Anterior cingulate cortex (tissue), 58 donors: ENCODE measurements at places on chromosomes 3 and 15.
A peak's percentile ranks its signal among the peaks of the same experiment; 100 is the strongest.

GRCh38 chr3:45066109-45066801, 40.2 kb downstream of the CLEC3B start:
- DNase-seq = no peak

- DNase-seq = no peak
Observed at GRCh38 chr3:59878038-59878427, 828.2 kb upstream of the CFAP20DC start.

DNA sequence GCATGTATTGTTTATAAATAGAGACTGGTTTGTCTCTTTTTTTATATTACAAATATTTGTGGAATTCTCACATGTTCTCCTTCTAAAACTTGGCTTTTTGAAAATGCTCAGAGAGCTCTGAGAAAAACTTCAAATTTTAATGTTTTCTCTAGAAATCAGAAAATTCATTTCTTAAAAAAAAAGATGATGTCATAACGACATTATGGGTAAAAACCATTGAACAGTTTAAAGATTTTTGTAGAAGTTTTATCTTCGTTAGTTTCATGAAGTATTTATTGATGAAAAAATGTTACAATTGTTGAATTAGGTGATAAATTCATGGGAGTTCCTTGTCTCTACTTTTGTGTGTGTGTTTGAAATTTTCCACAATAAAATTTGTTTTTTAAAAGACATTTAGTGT, 81.3 kb downstream of the SATB1 start:
- no peak for DNase-seq

- no peak for DNase-seq
Observed at GRCh38 chr15:94522125-94522524, 290.8 kb downstream of the MCTP2 start.

- DNase-seq = no peak
Observed at GRCh38 chr3:107425033-107425432, 47.8 kb downstream of the CCDC54 start.

DNA sequence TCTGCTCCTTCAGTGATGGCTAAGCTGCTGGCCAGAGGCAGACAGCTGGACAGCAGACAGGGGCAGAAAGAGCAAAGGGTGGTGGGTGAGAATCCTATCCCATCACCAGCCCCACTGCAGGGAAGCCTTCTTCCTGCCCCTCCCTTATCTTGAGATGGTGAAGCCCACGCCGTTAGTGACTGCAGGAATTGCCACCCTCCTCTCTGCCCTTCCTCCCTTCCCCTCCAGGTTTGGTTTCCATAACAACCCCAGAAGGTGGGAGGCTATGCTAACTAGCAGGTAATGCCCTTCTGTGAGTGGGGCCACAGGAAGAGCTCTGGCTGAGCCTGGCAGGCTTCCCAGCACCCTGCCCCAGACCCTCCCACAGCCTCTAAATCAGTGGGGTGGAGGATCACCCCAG, 32.8 kb downstream of the SCN5A start:
- DNase-seq = no peak

- no peak for DNase-seq
Observed at GRCh38 chr3:153746211-153746610, 375.0 kb upstream of the ARHGEF26 start.

DNA sequence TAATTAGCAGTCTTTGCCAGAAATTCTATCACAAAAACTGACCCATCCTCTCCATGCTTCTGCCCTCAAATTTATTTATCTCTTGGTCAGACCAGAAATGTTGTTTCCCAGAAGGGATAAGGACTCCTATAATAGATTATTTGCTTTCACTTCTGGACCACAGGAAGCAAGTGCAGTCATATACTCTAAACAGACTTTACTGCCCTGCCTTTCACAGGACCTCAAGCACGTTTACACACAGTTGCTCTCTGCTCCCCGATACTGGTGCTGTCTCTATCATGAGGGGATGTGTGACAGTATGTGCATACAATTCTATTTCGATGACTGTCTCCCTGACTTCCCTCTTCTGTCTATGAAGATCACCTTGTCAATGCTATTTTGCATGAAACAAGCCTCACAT, 205.5 kb upstream of the TGFBR2 start:
- DNase-seq = no peak

DNA sequence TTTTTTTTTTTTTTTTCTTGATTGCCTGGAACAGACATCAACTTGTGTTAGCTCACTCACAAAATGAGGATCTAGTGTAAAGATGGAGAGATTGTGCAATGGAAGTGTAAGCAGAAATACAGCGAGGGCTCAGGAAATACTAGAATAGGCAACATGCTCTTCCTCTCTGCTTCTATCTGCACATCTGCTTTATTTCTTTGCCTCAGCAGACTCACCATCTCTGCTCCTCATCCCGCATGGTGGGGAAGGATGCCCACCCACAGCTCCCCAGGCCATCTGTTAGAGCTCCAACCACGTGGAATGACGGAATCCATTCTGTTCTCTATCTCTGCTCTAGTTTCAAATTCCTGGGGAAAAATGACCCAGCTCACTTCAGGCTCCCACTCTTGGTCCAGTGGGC, 128.0 kb upstream of the ADAMTS9 start:
- DNase-seq = peak; percentile 5

DNA sequence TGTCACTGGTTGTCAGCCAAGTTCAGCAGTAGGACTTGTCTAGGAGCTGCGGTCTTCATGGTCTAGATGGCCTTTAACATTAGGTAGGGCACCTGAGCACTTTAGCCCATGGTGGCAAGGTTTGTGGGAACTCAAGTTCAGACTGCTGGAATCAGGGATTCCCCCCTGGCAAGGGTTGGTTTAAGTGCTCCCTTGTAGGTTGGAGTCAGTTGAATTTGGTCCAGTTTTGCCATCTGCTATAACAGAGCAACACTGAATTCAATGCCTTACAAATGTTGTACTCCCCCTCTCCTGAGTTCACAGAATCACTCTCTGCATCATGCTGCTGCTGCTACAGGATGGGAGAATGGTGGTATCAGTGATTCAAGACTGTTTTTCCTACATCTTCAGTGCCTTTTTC, 509.3 kb downstream of the VGLL3 start:
- no peak for DNase-seq

- no peak for DNase-seq
Observed at GRCh38 chr3:138624518-138624917, 15.9 kb downstream of the FAIM start.

GRCh38 chr3:160084998-160085397, 96.4 kb downstream of the IL12A start:
- no peak for DNase-seq

DNA sequence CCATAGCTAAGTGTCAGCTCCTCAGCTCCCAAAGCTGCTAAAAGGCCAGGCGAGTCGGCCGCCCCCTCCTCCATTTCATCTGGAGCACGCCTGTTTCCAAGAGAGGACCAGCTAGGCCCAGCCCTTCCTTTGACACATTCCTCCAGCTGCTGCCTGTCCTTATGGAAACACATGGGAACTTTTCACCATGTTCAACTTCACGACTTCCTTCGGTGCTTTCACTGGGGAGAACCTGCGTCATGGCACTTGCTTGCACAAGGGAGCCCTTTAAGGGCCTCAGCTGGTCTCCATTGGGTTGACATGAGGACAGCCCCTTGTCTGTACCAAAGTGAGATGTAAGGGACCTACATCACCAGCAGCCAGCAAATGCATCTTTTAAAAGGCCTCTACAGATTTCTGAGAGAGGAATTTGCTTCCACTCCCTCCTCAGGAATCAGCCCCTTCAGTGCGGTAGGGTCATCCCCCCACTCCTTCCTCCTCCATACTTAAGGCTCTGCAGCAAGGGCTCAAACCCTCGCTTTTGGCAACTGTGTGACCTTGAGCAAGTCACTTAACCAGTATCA, 2.1 kb downstream of the MAGI1 start:
- no peak for DNase-seq

- peak; percentile 50 for DNase-seq
Observed at GRCh38 chr3:65811086-65811761, 227.5 kb downstream of the MAGI1 start.

DNA sequence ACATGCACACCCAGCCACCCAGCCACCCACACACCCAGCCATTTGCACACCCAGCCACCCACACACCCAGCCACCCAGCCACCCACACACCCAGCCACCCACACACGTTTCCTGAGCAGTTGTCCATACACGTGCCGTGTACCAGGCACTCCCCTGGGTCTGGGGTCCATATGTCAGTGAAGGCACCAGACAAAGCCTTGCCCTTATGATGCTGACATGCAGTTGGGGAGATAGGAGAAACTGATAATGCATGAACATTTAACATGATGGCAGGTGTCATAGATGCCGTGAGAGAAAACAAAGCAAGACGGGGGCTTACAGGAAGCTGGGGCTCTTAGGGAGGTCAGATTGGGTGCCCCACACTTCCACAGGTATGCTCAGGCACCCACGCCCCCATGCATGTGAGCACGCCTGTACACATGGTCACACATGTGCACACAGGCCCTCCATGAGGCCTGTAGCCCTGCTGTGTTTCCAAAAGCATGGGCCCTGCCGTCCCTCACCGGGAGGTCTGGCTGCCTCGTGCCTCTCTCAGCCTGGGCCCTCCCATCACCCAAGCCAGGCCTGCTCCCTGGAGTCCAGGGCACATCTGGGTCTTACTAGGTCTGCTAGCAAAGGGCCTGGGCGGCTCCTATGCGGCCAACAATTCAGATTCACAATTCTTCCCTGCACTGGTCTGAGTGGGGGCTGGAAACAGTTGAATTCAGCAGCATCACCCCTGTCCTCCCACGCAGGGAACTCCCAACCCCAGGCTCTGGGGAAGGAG, 3.6 kb upstream of the DNAJB8 start:
- no peak for DNase-seq

- DNase-seq = no peak
Observed at GRCh38 chr3:150764566-150764965, 1.6 kb upstream of the SIAH2 start.

DNA sequence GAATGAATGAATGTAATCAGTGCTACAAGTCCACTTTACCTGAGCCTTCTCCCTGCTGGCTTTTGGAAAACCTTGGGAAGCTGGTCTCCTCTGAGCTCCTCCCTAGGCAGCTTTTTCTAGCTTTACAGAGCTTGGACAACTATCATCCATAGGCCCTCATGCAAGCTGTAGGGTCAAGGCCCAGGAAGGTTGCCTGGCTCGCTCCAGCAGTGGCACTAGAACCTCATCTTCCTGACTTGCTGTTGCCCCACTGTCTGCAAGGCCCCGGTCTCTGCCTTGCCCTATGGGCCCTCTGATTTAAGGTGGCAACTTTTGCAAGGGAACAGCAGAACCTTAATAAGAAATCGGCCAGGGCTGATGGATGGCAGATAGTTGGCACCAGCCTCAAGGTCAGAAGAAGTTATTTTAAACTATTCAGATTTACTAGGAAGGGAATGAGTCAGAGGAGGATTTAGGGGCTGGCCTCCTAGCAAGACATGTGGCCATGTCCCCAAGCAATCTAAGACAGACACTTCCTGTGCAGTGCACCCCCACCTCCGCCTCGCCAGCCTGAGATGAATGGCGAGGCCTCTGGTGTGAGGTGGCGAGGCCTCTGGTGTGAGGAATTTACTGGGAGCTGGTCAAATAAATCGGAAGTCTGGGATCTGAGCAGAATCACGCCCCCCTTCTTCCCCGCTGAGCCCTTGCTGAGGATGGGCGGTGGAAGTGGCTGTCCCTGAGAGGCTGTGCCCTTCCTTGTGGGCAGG, 180.8 kb downstream of the MEGF11 start:
- no peak for DNase-seq
